ENCODE measurements at places on chromosomes 11 and 22.

DNA sequence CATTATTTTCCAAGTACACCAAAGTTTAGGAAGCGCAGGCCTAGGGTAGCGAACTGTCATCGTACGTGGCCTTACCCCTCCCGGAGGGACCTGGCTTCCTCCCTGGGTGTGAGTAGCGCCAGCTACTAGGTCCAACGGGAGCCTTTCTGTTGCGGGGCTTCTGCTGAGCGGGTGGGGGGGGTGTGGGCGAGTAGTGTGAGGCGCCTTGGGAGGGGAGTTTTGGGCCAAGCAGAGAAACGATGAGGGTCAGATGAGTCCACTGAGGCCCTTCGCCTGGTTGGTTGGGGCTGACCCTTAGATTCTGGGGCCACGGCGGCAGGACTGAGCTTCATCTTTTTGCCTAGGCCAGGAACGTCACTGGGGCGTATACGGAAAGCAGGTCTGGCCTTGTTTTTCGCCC lies 868 bp downstream of the TEF start:
- H3K36me3 ChIP-seq: no peaks in the 10 kb centered on the region
- peak overlapping the region; percentile 66 for H3K4me3 ChIP-seq
- H3K27ac ChIP-seq: no peak overlapping the region
- DNase-seq: no peak
- H3K27me3 ChIP-seq: no peaks in the 10 kb centered on the region
- no peaks in the 10 kb centered on the region for H3K4me1 ChIP-seq

GRCh38 chr11:125251214-125251545 lies 86.6 kb downstream of the PKNOX2 start:
- no peaks in the 10 kb centered on the region for H3K27me3 ChIP-seq
- no peak for DNase-seq
- H3K27ac ChIP-seq: no peak overlapping the region
- no peak overlapping the region for H3K4me3 ChIP-seq
- peaks cover 4% of the 10 kb centered on the region for H3K36me3 ChIP-seq

DNA sequence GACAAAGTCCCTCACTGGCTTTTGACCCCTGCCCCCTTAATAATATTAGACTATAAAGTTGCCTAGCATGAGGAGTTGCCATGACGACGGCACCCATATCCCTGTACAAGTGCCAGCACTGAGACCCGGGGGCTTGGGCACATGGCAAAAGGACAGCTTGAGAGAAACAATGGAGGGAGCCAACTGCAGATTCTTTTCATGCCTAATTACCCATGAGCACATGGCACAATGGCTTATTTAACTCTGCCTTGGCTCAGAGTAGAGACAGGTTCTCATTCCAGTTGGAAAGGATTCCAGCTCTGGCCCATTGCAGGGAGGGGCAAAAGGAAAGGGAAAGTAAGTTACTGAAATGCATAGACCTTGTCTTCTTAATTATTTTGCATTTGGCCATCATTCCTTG lies 261.2 kb upstream of the UBASH3B start:
- no peak overlapping the region for H3K27ac ChIP-seq
- H3K36me3 ChIP-seq: no peaks in the 10 kb centered on the region
- H3K4me1 ChIP-seq: no peaks in the 10 kb centered on the region
- H3K4me3 ChIP-seq: no peak overlapping the region
- H3K27me3 ChIP-seq: no peaks in the 10 kb centered on the region

- no peak overlapping the region for H3K27ac ChIP-seq
- DNase-seq: no peak
Measured at GRCh38 chr22:42893371-42894150, 36.5 kb upstream of the ARFGAP3 start.

- H3K27ac ChIP-seq: no peak overlapping the region
- H3K4me1 ChIP-seq: no peaks in the 10 kb centered on the region
- DNase-seq: peak; percentile 17
- no peak overlapping the region for H3K4me3 ChIP-seq
- H3K27me3 ChIP-seq: no peaks in the 10 kb centered on the region
Measured at GRCh38 chr11:8652140-8652539, 30.3 kb downstream of the TRIM66 start.

DNA sequence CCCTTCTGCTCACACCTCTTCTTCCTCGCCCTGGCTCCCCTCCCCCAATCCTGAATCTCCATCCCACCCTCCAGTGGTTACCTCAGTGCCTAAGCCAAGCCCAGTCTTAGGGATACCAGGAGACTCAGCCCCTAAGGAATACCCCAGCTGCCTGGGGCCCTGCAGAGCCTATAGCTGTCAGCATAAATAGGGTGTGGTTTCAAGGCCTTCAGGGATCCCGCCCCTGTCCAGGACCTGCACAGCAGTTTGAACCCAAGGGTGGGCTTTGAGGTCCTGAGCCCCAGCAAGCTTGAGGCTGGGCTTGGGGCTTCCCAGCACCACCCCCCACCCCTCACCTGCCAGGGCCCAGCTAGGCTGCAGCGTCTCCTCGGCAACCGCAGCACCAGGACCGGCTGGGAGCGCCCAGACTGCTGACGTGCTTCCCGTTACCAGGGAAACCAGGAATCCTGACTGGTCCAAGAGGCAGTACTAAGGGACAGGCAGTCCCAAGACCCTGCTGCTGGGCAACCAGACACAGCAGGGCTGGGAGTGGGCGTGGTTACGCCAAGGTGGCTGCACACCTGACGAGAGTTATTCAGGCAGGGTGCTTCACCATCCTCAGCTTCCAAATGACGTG lies 13.7 kb downstream of the APBB1 start:
- no peaks in the 10 kb centered on the region for H3K36me3 ChIP-seq
- no peak overlapping the region for H3K27ac ChIP-seq
- H3K27me3 ChIP-seq: no peaks in the 10 kb centered on the region
- H3K4me1 ChIP-seq: no peaks in the 10 kb centered on the region
- no peak for DNase-seq

GRCh38 chr11:102762361-102762767 lies 18.1 kb downstream of the MMP10 start:
- H3K36me3 ChIP-seq: no peaks in the 10 kb centered on the region
- H3K27ac ChIP-seq: no peak overlapping the region
- no peaks in the 10 kb centered on the region for H3K4me1 ChIP-seq
- no peak overlapping the region for H3K4me3 ChIP-seq
- no peaks in the 10 kb centered on the region for H3K27me3 ChIP-seq

DNA sequence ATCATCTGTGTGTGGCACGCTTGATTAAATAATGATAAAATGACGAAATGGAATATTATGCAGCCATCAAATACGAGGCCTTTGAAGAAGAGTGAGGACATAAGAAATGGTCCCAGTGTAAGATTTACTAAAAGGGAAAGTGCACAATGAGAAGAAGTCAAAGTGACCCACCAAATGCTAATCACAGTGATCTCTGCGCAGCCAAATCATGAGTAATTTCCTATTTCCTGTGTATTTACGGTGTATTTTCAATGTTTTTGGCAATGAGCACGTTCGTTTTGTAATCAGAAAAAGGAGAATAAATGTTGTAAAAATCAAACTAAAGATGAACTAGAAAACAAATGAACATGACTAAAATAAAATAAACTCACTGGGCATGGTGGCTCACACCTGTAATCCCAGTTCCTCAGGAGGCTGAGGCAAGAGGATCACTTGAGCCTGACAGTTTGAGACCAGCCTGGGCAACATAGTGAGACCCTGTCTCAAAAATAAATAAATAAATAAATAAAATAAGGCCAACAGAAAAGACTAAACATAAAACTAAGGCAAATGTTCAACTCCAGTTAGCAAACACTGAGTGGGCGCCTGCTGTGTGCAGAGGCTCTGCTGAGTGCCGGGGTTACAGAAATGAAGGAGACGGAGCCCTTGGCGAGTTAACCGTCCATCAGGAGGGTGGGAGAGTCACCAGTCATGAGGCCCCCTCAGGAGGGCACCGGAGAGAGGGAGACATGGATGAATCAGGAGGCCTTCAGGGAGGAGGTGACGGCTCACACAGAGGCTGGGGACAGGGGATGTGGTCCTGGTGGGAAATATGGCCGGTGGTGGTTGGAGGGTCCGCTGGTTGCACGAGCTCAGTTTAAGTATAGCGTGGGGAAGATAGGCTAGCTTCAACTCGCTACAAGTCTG lies 26.0 kb upstream of the CBX7 start:
- no peak overlapping the region for H3K4me3 ChIP-seq
- no peaks in the 10 kb centered on the region for H3K36me3 ChIP-seq
- H3K27me3 ChIP-seq: no peaks in the 10 kb centered on the region
- no peak overlapping the region for H3K27ac ChIP-seq
- no peak for DNase-seq

DNA sequence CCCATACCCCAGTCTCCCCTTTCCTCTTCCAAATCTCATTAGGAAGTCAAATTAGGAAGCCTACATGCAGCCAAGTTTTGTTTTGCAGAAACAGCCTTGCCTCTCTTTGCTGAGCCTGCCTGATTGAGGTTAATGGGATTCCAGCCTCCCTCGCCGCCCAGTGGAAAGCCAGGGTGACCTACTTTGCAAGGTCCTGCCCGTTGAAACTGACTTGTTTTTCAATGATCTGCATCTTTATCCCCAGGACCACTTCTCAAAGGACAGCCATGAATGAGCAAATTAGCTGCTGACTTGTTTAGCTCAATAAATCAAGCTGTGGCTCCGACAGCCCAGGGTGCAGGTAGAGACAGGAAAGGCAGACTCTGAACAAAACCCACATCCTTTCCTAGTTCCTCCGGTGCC lies 110.4 kb downstream of the RRAS2 start:
- H3K36me3 ChIP-seq: no peaks in the 10 kb centered on the region
- H3K27me3 ChIP-seq: no peaks in the 10 kb centered on the region
- H3K4me3 ChIP-seq: no peak overlapping the region
- H3K27ac ChIP-seq: no peak overlapping the region

- H3K4me1 ChIP-seq: peaks cover 29% of the 10 kb centered on the region
- no peaks in the 10 kb centered on the region for H3K27me3 ChIP-seq
- no peaks in the 10 kb centered on the region for H3K36me3 ChIP-seq
- H3K4me3 ChIP-seq: no peak overlapping the region
- no peak overlapping the region for H3K27ac ChIP-seq
- DNase-seq: no peak
Measured at GRCh38 chr11:19594326-19594725, 118.3 kb upstream of the NAV2 start.

- no peaks in the 10 kb centered on the region for H3K27me3 ChIP-seq
- H3K4me3 ChIP-seq: no peak overlapping the region
- H3K36me3 ChIP-seq: no peaks in the 10 kb centered on the region
- DNase-seq: peak; percentile 35
- peaks cover 38% of the 10 kb centered on the region for H3K4me1 ChIP-seq
Measured at GRCh38 chr11:130785380-130786116, 130.7 kb downstream of the SNX19 start.

GRCh38 chr11:9633679-9634078 lies 30.2 kb upstream of the SWAP70 start:
- no peaks in the 10 kb centered on the region for H3K27me3 ChIP-seq
- H3K4me1 ChIP-seq: no peaks in the 10 kb centered on the region
- DNase-seq: no peak
- H3K4me3 ChIP-seq: no peak overlapping the region
- H3K36me3 ChIP-seq: no peaks in the 10 kb centered on the region

Measured in SJCRH30 (cell line).